SK-N-SH (cell line): ENCODE measurements at places on chromosomes 7 and 10.

GRCh38 chr7:17466216-17466615 lies 167.8 kb downstream of the AHR start:
- no peak for DNase-seq

DNA sequence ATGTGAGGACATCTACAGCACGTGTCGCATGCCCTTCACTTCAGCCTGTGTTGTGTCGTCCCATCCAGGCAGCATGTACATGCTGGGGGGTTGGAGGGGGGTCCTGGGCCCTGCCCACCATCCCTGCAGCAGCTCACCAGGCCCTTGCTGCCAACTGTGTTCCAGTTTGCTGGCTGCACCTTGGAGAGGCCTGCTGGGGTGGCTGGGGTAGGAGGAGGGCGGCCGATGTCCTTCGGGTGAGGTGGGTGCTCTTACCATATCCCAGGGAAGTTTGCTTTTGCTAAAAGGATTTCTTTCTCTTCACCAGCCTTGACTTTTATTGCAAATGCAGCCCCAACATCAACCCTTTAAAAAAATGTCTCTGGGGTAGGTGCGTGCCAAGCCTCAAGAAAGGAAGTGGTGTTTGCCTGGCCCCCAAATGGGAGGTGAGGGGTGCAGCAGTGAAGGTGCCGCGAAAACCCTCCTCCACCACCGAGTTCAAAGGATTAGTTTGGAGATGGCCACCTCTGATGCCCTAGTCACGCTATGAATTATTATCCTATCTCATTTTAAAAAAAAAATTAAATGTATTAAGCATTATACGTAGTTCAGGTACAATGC lies 165.8 kb upstream of the KLF6 start:
- no peak for DNase-seq

DNA sequence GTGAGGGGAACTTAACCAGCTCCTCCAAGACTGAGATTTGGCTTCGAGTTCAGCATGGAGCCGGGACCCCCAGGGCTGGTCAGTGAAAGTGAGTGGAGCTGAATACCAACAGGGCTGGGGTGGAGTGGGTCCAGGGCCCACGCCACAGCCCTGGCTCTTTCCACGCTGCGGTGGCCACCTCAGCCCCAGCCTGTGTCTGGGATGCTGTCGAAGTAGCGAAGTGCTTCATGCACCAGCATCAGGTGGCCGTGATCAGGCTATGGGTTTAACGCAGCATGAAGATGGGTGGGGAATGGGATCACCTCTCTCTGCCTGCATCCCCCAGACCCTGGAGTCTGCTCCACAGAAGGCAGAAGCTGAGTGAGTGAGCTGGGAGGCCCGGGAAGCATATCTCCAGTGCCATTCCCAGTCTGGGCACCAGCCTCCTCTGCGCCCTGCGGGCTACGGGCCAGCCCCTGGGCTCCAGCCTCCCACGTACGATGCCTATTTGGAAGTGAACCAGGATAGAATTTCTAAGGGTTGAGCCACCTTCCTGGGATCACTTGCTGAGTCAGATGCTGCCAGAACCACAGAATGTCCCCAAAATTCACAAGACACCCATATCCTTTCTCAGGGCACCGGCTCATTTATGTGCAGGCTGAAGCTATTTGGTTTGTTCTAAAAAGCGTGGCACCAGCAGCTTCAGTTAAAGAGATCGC lies 131.1 kb upstream of the CHST15 start:
- DNase-seq, result no peak

DNA sequence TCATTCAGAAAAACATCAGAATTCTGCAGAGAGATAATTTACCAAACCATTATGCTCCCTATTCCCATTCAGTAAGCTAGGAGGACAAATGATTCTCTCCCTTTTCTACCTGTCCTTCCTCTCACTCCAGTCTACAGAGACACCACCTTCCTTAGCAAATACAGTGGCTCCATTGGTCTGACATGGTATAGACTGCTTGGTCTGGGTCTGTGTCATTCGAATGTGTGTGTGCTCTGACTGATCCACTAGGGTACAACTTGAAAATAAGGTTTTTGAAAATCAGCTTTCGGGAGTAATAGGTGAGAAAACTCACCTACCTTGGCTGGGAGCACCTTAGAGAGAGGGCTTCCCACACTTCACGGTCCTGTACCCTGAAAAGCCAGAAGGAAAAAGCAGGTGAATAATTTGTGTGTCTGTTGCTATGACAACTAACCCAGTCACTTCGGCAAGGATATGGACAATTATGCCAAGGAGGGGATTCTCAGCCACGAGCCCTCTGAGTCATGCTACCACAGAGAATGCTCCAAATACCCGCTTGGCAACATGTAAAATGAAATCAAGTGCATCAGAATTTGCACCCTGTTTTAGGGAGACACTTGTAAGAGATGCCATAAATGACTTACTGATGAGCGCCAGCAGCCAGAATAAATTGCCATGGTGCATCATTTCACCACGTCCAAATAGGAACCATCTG lies 114.5 kb upstream of the PRKCQ start:
- no peak for DNase-seq

DNA sequence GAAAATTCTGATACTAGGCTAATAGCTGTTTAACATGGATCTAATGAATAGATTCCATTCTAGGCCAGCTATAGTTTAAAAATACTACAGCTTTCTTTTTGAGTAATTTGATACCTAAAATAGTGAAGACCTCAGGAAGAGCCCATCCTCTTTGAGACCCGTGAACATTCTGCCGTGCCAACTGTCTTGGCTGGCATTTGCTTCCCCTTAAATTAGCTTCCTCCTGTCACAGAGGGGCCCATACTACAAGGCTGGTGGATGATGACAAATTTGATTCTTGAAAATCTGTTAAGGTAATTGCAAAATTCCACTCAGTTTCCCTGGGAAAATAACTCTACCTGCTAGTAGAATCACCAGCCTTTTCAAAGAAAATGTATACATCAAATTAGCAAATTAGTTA lies 385.0 kb downstream of the DPP6 start:
- DNase-seq, result no peak

GRCh38 chr7:81197266-81197665 lies 278.4 kb upstream of the SEMA3C start:
- DNase-seq, result no peak

GRCh38 chr10:8393531-8393930 lies 339.0 kb downstream of the GATA3 start:
- DNase-seq, result no peak

DNA sequence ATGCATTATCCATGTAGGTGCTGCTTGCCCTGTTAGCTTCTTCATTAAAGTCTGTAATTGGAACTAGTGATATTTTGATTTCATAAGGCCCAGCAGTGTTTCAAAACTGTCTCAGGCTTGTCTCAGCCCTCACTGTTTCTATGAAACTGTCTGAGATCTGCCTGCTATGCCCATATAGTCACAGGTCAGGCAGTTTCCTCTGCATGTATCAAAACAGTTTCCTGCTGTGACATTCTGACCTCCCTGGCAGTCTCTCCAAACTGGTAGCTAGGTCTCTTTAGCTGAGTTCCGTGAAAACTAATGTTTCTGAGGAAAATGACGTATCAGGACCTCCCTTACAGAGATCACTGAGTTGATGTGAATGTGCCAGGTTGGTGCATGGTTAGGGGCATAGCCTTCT lies 18.9 kb upstream of the SEMA3D start:
- no peak for DNase-seq

GRCh38 chr10:352476-353235 lies 217.4 kb downstream of the ZMYND11 start:
- DNase-seq, result peak; percentile 7

GRCh38 chr7:75881436-75882095 lies 2.7 kb downstream of the RHBDD2 start:
- DNase-seq, result no peak

DNA sequence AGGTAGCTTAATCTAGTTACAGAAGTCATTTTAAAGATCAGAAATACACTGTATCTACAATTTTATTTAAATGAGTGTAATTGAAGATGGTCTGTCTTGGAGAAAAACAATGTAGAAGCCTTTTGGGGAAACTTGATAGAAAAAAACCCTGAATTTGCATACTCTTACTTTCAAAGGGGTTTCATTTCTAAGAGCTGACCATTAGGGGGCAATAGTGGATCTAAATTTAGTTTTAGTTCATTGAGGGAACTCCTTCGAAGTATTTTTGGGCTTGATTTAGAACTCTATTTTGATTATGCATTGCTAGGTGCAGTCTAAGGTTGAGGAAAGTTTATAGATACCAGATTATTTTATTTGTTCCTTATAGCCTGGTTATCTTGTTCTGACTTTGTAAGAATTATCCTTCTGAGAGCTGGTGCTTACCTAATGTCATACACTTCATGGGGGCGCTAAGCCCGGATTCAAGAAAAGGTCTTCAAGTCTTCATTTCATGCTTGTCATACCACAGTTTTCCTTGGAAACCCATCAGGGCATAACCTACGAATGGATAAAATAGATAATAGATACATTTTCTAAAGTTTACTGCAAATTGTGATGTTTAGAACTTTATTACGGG lies 69.1 kb upstream of the MXI1 start:
- peak; percentile 50 for DNase-seq

DNA sequence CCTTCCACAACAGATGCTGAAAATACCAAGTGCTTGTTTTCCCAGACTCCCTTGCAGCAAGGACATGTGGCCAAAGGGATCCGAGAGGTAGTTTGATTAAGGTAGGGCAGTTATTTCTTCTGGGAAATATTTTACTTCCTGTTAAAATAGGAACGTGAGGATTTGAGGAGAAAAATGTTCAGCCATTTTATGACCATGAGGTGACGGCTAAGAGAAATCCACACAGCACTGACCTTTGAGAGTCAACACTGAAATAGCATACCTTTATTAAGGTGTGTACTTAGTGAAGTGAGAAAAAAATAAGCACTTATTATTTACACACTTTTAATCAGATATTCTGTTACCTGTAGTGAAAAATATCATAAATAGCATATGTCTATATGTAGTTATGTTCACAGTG lies 133.9 kb downstream of the PPP1R3A start:
- no peak for DNase-seq

DNA sequence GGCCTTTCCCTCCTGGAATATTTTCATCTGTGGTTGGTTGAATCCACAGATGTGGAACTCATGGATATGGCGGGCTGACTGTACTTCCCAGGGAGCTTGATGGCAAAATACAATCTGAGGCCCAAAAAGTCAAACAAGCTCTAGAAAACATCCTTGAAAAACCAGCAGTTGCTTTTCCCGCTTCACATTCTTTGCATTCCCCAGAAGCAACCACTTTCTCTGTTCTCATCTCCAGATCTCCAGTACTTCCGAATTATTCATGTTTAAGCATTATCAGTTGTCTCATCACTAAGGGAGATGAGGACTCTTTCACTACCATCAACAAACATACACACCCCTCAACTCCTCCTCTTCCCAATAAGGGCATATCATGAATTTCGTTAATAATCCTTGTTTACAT lies 55.3 kb downstream of the KIF5B start:
- no peak for DNase-seq

GRCh38 chr10:95395947-95396449 lies 105.2 kb upstream of the PDLIM1 start:
- no peak for DNase-seq

GRCh38 chr10:13859979-13860654 lies 273.4 kb downstream of the PRPF18 start:
- no peak for DNase-seq

GRCh38 chr10:100653957-100654781 lies 91.2 kb upstream of the PAX2 start:
- peak; percentile 81 for DNase-seq

GRCh38 chr7:138665669-138666140 lies 35.5 kb downstream of the SVOPL start:
- no peak for DNase-seq

- DNase-seq, result peak; percentile 67
These were observed 21.7 kb upstream of the PFKP start for GRCh38 chr10:3045471-3046209.

GRCh38 chr10:103168438-103168837 lies 24.6 kb downstream of the NT5C2 start:
- no peak for DNase-seq

GRCh38 chr10:3784510-3785250 lies at the start of gene KLF6:
Gene KLF6 (minus strand): TSS chr10:3785209. CDS start chr10:3785014, 195 bp downstream.
- peak; percentile 67 for DNase-seq

DNA sequence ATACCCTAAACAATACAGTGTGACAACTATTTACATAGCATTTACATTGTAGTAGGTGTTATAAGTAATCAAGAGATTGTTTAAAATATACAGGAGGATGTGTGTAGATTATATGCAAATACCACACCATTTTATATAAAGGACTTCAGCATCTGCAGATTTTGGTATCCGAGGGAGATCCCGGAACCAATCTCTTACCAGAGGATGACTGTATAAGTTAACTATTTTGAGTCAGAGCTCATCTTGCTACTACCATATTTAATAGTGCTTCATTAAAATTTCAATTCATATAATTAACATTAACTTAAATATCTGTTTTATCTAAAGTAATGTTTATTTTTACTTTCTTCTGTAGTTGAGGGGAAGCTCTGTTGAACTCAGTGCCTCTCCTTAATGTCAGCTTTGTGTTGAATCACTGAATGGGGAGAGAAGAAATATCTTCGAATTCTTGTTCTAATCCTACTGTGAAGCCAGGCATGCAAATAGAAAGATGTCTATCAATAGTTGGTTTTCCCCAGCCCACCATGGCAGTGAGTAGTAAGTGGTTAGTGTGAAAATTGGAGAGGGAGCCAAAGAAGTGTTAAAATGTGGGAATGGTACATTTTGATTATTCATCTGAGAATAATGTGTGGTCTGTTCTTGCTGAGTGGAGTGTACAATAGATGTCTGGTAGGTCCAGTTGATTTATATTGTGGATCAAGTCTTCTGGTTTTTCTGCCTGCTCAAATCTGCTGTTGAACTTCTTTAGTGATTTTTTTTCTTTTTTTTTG lies 90.1 kb upstream of the CYP26C1 start:
- no peak for DNase-seq

- DNase-seq, result no peak
These were observed 308.2 kb upstream of the GLI3 start for GRCh38 chr7:42545049-42545724.

DNA sequence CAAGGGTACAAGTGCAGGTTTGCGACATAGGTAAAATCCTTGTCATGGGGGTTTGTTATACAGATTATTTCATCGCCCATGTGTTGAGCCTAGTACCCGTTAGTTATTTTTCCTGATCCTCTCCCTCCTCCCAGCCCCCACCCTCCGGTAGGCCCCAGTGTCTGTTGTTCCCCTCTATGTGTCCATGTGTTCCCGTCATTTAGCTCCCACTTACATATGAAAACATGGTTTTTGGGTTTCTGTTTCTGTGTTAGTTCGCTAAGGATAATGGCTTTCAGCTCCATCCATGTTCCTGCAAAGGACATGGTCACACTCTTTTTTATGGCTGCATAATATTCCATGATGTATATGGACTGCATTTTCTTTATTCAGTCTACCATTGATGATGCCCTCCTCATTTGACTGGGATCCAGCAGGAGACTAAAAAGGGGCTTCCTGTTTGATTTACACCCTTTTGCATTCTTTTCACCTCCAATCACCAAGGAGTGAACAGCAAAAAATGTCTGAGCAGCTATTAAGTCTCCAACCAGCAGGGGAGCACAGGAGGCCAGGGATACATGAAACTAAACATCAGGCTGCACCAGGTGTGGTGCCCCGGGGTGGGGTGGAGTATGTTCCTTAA lies 188.2 kb downstream of the SKIDA1 start:
- DNase-seq, result no peak

DNA sequence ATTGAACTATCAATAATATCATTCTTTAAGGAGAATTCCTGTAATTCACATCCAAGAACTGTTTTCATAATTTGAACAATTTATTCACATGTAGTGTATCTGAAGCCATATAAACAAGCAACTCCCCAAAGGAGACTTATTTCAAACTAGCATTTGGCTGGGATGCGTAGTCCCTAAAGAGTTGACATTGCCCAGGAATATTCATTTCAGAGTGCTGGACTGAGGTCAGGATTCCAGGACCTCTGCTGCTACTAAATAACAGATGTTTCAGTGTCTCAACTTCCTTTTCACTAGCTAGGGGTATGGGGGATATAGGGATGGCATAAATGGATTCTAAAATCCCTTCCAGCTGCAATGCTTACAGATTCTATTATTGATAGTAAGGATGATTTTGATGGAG lies 177.0 kb downstream of the TSPAN12 start:
- no peak for DNase-seq
